Stimulated activated CD8-positive, alpha-beta memory T cell treated with anti-CD3 and anti-CD28 coated beads, Interleukin-15, amount 100 ng/mL, for 4 hours (primary cell): ENCODE measurements at places on chromosomes 2 and 18.

- no peak for DNase-seq
These were observed 180.1 kb upstream of the APCDD1 start for GRCh38 chr18:10274301-10274700.

DNA sequence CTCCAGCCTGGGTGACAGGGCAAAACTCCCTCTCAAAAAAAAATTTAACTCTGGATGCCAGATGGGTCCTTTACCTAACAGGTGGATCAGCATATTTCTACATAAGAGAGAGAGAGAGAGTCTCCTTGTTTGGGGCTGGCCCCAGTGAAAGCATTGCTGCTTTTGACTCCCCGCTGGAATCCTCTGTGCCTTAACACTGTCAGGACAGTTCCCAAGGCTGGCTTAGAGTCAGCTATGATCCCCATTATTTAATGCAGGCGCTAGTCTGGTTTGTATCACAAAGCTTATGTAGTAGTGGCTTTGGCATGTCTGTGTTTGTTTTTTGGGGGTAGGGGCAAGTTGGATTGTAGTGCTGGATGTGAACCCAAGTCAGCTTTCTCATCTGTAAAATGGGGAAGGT, 9.4 kb downstream of the INPP4A start:
- DNase-seq = no peak

DNA sequence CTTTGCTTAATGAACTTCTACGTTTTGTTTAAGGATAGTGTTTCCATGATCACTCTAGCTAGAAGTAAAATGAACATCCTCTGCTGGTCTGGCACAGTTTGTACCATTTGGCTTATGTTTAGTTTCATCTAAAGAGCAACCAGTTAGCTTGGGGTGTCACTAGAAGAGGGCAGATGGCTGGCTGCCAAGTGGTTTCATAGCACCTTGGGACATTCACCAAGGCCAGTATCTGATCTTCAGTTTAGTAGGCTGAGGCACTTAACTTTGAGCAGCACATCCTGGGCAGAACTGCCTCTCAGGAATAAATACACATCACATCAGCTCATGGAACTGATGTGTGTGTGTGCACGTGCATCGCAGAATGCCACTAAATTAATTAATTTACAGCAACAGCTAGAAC, 68.4 kb downstream of the NXPH2 start:
- no peak for DNase-seq

DNA sequence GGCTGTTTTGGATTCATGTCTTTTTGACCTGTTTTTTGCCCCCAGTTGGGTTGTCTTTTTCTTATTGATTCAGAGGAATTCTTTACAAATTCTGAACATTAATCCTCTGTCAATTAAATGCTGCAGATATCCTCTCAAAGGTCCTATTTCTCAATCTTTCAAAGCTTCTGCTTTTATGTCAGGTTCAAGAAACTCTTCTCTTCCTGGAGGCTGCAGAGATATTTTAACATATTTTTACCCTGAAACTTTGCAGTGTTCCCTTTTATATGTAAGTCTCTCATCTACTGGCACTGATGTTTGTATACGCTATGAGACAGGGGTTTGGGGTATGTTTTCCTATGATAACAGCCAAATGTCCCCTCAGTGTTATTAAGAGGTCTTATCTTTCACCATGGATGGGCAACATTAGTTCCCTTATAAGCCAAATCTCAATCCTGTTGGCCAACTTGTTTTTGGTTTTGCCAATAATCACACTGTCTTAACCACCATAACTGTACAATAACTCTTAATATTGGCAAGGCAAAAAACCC, 159.3 kb downstream of the HDAC4 start:
- no peak for DNase-seq

DNA sequence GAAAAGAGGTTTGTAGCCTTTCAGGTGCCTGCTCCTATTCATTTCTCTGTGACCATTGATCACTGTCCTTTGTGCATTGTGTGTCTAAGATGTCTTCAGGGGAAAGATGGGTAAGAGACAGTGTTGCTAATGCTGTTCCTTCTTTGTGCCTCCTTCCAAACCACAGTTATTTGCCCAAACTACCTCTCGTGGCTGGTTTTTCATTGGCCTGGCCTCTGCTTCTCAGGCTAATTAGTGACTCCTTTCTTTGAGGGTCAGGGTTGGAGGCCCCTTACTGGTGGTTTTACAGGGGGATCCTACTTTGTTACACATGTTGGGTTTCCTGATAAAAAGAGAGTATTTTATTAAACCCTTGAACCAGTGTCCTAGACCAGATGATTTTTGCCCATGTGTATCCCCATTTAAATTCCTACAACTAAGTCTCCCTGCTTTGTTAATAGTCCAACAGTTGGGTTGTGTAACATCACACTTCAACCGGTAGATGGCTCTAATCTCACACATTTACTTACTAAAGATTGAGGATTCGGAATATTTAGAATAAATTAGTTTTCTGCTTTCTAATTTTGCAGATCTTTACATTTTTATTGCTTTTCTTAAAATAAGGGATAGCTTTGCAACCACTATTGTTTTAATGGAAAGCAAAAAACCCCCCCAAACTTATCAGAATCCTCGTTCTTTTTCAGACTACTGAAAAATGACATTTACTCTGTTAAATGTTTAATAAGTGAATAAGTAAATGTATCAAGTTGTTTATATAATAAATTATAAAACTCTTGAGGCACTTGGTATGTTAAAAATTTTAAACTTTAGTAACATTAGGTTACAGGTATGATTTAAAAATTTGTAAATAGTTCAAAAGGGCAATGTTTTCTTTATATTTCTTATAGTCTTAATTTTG, 2.4 kb downstream of the MARS2 start:
- DNase-seq = no peak

DNA sequence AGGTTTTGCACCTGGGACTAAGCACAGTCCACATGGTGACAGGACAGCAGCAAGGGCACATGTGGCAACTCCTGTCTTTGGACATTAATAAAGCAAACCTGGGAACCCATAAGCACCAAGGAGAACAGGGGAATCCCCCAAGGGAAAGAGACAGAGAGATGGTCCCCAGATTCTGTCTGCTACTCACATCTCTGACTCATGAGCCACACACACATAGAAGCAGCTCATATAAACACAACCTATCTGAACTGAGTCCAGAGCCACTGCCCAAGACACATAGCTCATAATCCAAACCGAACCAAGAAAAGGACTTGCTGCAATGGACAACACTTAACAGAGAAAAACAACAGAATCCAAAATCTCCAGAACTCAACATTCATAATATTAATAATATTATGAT, 82.5 kb downstream of the OSBPL1A start:
- no peak for DNase-seq

GRCh38 chr2:199468561-199469513, 11.1 kb upstream of the SATB2 start:
- DNase-seq = no peak

DNA sequence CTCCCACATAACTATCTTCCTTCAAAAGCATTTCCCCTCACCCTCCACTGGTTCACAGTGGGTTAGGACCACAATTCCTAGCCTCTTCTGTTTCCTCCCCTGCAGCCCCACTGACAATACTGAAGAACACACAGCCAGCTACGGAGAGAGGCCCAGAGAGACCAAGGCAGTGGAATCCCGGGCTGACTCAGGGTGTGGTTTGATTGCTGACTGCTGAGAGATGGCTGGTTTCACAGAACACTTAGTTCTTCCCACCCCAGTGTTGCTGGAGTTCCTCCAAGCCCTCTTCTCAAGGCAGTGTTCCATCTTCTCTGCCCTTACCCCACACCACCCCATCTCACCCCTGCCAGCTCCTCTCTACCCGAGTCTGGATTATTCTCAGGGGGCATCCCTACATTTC, 43.3 kb upstream of the ZFP36L2 start:
- no peak for DNase-seq

GRCh38 chr2:150880986-150881385, 380.7 kb downstream of the RBM43 start:
- DNase-seq = no peak

- DNase-seq = no peak
These were observed 112.9 kb upstream of the ATP8B1 start for GRCh38 chr18:57915865-57916582.

DNA sequence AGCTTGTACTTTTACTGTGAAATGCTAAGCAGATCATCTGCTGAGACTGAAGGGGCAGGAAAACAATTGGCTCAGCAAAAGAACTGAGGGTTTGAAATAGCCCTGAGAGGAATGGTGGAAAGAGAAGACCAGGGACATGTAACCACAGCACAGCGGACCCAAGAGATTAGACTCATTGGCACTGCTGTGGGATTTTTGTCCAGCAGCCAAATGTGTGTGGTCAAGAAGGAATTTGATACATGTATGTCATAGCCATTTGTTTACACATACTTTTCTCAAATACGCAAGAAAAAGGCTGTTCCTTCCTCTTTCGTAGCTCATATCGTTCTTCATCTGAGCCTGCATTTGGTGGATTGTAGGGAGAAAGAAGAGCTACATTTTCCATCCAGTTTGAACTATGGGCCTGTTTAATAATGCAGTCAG, 73.8 kb downstream of the TRABD2A start:
- DNase-seq = no peak

GRCh38 chr2:52874466-52875106, 893.0 kb upstream of the CHAC2 start:
- DNase-seq = no peak
